ENCODE measurements at places on chromosomes 11 and 22. TPM values are rescaled to one million over a fixed set of nuclear protein-coding genes. Genes with fewer than 3 reads are reported as not detected.

Gene PRPF19
- 91.2 TPM for total RNA-seq

Gene ZW10
- 34.6 TPM for total RNA-seq

Gene SYCE3
- total RNA-seq: not detected

Gene SLC22A6
- not detected for total RNA-seq

Gene BLID
- 0.34 TPM for total RNA-seq

Gene P2RX6
- 1.6 TPM for total RNA-seq

Gene LGR4
- 59.3 TPM for total RNA-seq

Gene GAS2
- 0.71 TPM for total RNA-seq

Gene GGTLC2
- not detected for total RNA-seq

Gene MUC6
- total RNA-seq: not detected

Gene NRIP3
- 34.8 TPM for total RNA-seq

Gene MUC5AC
- total RNA-seq: not detected

Gene ISX
- not detected for total RNA-seq

Gene FOSL1
- total RNA-seq: 54.0 TPM

Gene OR6T1
- total RNA-seq: not detected

Gene IL18BP
- 3.4 TPM for total RNA-seq

Gene NLRP14
- 0.48 TPM for total RNA-seq

All from Daoy (cell line).